ENCODE measurements at places on chromosomes 5 and 9.
A peak's percentile ranks its signal among the peaks of the same experiment; 100 is the strongest.

DNA sequence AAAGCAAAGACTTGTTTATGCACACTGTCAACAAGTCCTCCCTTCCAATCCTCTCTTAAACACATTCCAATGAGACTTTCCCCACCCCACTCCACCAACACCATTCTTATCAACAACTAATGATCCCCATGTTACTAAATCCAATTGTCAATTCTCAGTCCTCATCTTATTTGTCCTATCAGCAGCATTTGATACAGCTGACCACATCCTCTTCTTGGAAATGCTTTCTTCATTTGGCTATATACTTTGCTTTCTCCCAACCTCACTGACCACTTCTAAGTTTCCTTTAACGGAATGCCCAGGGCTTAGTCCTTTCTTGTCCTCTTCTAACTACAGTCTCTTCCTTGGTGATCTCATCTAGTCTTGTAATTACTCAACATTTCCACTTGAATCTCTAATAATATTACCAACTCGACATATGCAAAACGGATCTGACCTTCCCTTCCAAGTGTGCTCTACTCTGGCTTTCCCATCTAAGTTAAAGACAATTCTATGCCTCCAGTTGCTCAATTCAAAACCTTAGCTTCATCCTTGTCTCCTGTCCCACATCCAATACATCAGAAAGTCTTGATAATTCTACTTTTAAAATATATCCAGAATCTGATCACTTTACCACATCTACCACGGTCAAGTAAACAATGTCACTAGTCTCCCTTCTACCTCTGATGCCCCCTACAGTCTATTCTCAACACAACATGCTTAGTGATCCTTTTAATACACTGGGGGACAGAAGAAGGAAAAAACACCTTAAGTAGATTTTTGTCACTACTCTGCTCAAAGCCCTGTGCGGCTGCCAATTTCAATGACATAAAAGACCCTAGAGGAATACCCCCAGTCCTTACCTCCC is 25.5 kb downstream of the AGTPBP1 start:
- peak; percentile 36 for DNase-seq

DNA sequence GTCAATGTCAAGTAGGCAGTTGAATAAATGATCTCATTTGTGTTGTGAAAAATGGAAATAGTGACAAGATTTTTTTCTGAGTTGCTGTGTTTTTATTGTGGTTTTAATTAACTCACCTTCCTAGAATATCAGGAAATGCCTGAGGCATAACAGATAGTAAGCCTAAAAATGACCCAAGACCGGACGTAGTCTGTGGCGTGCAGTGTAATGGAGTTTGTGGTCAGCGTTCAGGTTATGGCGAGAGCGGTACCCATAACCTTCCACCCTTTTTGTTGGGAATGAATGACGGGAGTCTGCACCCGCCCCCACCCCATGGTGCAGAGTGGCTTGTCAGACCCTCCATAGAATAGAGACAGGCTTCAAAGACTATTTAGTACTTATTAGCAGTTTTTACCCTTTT is 119.3 kb downstream of the GALNT10 start:
- DNase-seq: no peak

DNA sequence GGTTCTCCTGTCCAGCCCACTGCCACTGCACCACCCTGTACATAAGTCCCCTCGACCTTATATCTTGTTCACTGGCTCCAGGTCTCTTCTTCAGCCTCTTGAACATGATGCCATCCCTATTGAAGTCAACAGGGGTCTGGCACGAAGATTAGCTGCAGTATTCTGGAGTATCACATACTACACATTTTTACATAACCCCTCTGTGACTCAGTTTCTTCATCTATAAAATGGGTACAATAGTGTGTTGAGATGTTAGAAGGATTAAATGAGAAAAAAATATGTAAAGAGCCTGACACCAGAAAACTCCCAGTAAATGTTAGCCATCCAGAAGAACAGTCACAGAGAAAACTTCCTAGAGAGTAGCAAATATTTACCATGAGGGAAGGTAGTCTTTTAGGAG is 98.9 kb downstream of the PIK3R1 start:
- no peak for DNase-seq

GRCh38 chr5:129243039-129243438 is 148.5 kb downstream of the ISOC1 start:
- DNase-seq: no peak

DNA sequence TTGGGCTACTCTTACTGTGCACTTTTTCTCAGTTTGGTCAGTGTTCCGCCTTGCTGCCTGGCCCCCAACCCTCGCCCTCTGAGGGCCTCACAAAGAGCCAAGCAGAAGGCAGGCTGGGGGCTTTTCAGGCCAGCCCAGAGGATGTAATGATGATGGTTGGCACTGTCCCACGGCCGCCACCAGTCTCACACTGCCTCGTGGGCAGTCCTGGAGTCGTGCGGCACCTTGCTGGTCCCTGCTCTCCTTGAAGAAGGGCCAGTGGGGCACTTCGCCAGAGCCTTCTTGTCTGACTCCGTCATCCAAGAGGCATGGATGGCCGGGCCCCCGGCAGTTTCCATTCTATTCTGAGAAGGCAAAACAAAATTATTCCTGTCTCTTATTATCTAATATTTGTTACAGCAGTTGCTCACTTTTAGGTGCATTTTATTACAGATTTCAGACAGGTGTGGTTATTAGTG is 21.0 kb downstream of the TENT4A start:
- no peak for DNase-seq

All from GM20000 (cell line).